Lung (tissue), 17 donors: ENCODE measurements at places on chromosomes 4 and X. TPM values are rescaled to one million over a fixed set of nuclear protein-coding genes. Genes with fewer than 3 reads are reported as not detected.

GRCh38 chr4:55635741-55636655, at the start of gene NMU:
NMU (minus strand) TSS chr4:55636298; CDS start chr4:55636192, 106 bp downstream.
- H3K4me1 ChIP-seq = peaks cover 4% of the 10 kb centered on the region
- DNase-seq = peak; percentile 9
- peak within 1 kb of the TSS; percentile 14 for H3K27ac ChIP-seq
- no peaks in the 10 kb centered on the region for H3K36me3 ChIP-seq

GRCh38 chr4:143514169-143514495, 630 bp downstream of the SMARCA5 start:
- peak overlapping the region; percentile 97 for H3K27ac ChIP-seq
- H3K4me3 ChIP-seq = peak overlapping the region; percentile 80
- peaks cover 7% of the 10 kb centered on the region for H3K4me1 ChIP-seq
- no peak for DNase-seq
- no peaks in the 10 kb centered on the region for H3K27me3 ChIP-seq
- H3K36me3 ChIP-seq = peaks cover 2% of the 10 kb centered on the region

DNA sequence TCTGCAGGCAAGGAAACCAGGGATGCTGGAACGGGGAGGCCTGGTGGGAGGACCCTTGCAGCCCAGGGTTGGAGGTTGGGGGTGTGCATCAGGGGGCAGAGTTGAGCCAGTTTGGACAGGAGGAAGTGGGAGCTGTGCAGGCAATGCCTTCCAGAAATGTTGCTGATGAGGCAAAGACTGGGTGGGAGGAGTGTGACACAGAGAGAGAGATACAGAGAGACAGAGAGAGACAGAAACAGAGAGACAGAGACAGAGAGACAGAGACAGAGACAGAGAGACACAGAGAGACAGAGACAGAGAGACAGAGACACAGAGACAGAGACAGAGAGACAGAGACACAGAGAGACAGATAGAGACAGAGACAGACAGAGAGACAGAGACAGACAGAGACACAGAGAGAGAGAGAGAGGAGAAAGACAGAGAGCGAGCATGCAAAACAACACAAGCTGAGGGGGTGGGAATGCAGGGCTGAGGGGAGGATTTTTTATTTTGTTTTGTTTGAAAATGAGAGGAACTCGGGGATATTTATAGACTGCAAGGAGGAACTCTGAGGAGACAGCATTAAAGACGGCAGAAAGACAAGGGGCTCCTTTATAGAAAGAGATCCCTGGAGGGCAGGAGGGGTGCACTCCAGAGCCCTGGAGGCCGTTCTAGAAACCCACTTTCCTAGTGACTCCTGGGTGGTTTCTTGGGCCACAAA, 1.9 kb upstream of the HAUS3 start:
- H3K4me3 ChIP-seq = no peak overlapping the region
- H3K4me1 ChIP-seq = peaks cover 11% of the 10 kb centered on the region
- H3K36me3 ChIP-seq = peaks cover 4% of the 10 kb centered on the region
- peak; percentile 70 for DNase-seq
- no peak overlapping the region for H3K27ac ChIP-seq

DNA sequence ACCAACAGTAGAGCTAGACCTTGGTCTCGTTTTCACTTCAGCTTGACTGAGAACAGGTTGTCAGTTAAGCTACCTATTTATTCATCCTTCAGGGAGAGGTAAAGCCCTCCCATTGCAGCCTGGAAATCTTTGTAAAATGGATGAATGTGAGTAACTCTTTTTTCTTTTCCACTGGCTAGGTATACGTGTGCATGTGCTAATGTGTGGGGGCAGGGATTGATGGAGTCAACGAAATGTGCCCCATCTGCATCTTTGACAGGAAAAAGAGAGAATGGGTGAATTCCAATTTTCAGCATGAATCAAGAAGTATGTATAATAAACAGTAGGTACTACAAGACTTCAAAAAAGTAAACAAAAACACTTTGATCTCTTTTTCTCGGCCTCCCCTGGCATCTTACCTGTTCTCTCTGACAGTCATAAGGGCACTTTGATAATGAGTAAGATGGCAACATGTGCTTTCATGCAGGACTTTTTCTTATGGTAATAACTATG, at the start of gene IL21:
IL21 (minus strand) TSS at position 51 of the 492 bp plus-strand sequence. CDS start 55 bp downstream, outside the sequence.
- no peaks in the 10 kb centered on the region for H3K27me3 ChIP-seq
- no peaks in the 10 kb centered on the region for H3K4me1 ChIP-seq
- no peak for DNase-seq
- H3K36me3 ChIP-seq = no peaks in the 10 kb centered on the region
- no peak within 1 kb of the TSS for H3K27ac ChIP-seq

DNA sequence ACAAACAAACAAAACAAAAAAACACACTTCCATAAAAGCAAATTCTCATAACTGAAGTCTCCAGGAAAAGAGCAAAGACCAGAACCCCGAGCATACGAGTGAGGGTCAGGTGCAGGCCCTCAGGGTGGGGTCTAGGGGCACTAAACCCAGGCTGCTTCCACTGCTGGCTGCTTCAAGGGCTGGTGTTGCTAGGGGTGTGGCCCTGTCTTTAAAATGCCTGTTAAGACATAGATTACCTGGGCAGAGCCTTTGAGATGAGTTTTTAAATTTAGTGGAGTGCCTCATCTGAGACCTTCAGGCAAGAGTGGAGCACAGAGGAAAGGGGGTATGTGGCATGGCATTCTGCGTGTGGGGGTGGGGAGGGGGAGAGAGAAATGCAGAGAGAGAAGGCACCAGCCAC, 87.0 kb downstream of the FHDC1 start:
- H3K27me3 ChIP-seq = no peaks in the 10 kb centered on the region
- DNase-seq = no peak
- H3K27ac ChIP-seq = no peak overlapping the region
- no peaks in the 10 kb centered on the region for H3K36me3 ChIP-seq
- no peak overlapping the region for H3K4me3 ChIP-seq

DNA sequence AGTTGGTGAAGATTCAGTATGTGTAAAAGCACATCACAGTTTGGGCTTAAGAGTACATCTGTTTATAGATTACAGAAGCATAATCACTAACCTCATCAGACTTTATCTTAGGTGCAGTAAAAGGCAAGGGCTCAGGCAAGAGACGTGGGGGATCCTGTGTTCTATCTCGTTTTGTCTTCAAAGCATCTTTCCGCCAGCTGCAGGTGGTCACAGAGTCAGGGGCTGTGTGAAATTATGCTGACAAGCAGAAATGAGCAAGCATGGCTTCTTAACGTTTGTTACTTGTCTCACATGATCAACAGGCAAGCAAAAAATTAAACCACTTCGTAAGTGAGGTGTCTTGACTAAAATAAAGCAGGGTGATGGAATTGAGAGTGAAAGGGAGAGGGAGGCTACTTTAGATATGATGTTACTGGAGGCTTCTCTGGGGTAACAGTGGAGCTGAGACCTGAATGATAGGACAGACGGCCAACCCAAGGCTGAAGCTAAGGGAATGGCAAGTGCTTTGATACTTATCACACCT, 1.4 kb upstream of the TEC start:
- no peak for DNase-seq
- peaks cover 2% of the 10 kb centered on the region for H3K4me1 ChIP-seq
- H3K27me3 ChIP-seq = no peaks in the 10 kb centered on the region
- no peak overlapping the region for H3K27ac ChIP-seq
- no peaks in the 10 kb centered on the region for H3K36me3 ChIP-seq

- DNase-seq = no peak
- no peaks in the 10 kb centered on the region for H3K36me3 ChIP-seq
- no peak overlapping the region for H3K4me3 ChIP-seq
- H3K27ac ChIP-seq = no peak overlapping the region
Measured at GRCh38 chr4:11534623-11535302, 106.1 kb upstream of the HS3ST1 start.

DNA sequence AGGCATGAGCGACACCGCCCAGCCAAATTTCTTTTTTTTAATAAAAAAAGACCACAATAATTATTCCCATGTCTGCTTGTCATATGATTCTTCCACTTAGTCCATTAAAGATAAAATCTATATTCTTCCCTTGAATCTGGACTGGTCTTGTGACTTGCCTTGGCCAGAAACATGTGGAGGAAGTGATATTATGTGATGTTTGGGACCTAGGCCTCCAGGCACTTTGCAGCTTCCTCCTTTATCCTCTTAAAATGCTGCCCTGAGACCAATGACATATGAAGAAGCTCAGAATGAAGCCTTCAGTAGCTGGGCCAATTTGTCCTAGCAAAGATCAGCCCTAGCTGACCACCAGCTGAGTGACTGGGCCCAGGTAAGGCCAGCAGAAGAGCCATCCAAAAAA, 250.0 kb downstream of the INPP4B start:
- DNase-seq = no peak
- no peak overlapping the region for H3K4me3 ChIP-seq
- no peak overlapping the region for H3K27ac ChIP-seq
- no peaks in the 10 kb centered on the region for H3K4me1 ChIP-seq

DNA sequence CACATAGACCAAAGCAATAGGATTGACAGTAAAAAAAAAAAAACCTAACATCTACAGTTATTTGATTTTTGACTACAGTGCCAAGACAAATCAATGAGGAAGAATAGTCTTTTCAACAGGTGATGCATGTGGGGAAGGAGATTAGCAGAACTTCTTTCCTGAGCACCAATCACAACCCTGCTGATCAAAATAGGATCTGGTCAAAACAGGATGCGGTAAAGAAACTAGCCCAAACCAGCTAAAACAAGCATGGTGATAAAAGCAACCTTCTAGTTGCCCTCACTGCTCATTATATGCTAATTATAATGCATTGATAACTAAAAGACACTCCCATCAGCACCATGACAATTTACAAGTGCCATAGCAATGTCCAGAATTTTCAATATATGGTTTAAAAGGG, 667.5 kb downstream of the GRXCR1 start:
- no peak for DNase-seq
- H3K4me3 ChIP-seq = no peak overlapping the region
- no peaks in the 10 kb centered on the region for H3K36me3 ChIP-seq
- H3K27me3 ChIP-seq = no peaks in the 10 kb centered on the region
- no peak overlapping the region for H3K27ac ChIP-seq

GRCh38 chr4:179880756-179881155, 2362.4 kb upstream of the TENM3 start:
- no peak overlapping the region for H3K4me3 ChIP-seq
- no peaks in the 10 kb centered on the region for H3K36me3 ChIP-seq
- no peak overlapping the region for H3K27ac ChIP-seq
- H3K27me3 ChIP-seq = no peaks in the 10 kb centered on the region

DNA sequence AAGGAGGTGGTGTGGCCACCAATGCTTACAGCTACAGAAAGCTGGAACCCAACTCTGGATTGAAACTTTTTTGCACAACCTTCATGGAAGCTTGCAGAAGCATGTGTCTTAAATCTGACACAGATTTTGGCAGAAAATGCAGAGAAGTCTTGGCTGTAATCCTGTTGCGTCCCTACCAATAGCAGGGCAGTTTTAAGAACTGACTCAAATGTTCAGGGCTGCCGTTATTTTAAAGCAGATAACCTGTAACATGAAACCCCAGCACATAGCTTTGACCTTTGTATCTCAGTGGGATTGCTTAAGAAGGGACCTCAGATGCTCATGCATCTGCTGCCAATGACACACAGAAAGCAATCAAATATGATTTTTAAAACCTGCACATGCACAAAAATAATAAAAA, at the start of gene VEGFD:
VEGFD (minus strand) TSS at position 110 of the 400 bp plus-strand sequence. CDS start 467 bp downstream, outside the sequence.
- no peak within 1 kb of the TSS for H3K27ac ChIP-seq
- no peaks in the 10 kb centered on the region for H3K36me3 ChIP-seq

- H3K36me3 ChIP-seq = no peaks in the 10 kb centered on the region
- H3K4me1 ChIP-seq = no peaks in the 10 kb centered on the region
- no peak overlapping the region for H3K4me3 ChIP-seq
- H3K27ac ChIP-seq = no peak overlapping the region
- H3K27me3 ChIP-seq = no peaks in the 10 kb centered on the region
- DNase-seq = no peak
Measured at GRCh38 chr4:103405415-103405814, 207.3 kb upstream of the CENPE start.

GRCh38 chr4:175953960-175954521, 111.6 kb upstream of the WDR17 start:
- H3K27me3 ChIP-seq = no peaks in the 10 kb centered on the region
- H3K4me3 ChIP-seq = no peak overlapping the region
- no peaks in the 10 kb centered on the region for H3K4me1 ChIP-seq
- H3K36me3 ChIP-seq = no peaks in the 10 kb centered on the region

DNA sequence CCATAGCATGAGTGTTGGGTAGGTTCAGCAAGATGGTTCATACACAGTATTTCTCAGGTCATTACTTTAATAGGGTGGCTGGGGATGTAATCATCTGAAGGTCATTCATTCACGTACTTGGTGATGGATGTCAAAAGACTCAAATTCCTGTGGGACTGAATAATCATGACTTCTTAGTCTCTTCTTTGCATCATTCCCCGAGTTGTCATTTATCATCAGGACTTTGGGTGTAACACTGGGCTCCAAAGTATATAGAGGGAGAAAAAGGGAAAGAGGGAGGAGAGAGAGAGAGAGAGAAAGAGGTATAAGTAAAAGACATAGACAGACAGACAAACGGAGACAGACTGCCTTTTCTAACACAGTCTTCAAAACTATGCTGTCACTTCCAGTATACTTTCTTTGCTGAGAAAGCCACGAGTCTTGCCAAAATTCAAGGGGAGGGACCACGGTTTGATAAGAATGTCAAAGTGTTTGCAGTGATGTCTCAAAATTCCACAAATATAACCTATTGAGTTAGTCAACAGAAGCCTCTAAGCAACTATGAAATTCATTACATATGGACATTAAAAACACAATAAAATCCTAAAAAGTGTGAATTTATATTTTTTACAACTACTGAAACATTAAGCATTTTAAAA, 55.9 kb downstream of the UGT2A3 start:
- H3K27me3 ChIP-seq = no peaks in the 10 kb centered on the region
- H3K36me3 ChIP-seq = no peaks in the 10 kb centered on the region
- H3K4me3 ChIP-seq = no peak overlapping the region
- no peak overlapping the region for H3K27ac ChIP-seq
- no peaks in the 10 kb centered on the region for H3K4me1 ChIP-seq

- no peak for DNase-seq
- H3K36me3 ChIP-seq = no peaks in the 10 kb centered on the region
- no peaks in the 10 kb centered on the region for H3K4me1 ChIP-seq
- no peak overlapping the region for H3K27ac ChIP-seq
Measured at GRCh38 chr4:61294936-61295335, 94.8 kb downstream of the ADGRL3 start.

DNA sequence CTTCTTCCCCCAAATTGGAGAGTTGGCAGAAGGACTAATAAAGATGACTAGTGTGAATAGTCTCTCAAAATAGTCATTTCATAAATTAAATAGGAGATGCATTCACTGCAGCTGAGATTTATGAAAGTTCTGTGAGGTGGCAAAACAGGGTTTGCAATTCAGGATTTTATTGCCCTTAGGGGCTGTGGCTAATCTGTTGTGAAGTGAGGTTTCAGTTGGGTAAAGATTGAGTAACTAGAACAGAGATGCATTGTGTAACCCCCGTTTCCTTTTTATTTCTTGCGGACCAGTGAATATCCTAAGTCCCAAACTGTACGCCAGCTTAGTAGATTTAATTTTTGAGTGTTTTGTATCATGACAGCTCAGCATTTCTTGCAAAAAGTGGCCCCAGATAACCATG, 16.2 kb upstream of the SCRG1 start:
- no peaks in the 10 kb centered on the region for H3K27me3 ChIP-seq
- peak; percentile 25 for DNase-seq
- H3K27ac ChIP-seq = peak overlapping the region; percentile 28
- H3K4me1 ChIP-seq = no peaks in the 10 kb centered on the region

FRMD7 gene
- not detected for total RNA-seq

SUPT20HL2 gene
- total RNA-seq = not detected

GJB1 gene
- total RNA-seq = not detected

BST1 gene
- total RNA-seq = 12.8 TPM

ODAPH gene
- total RNA-seq = not detected

CTSO gene
- 58.3 TPM for total RNA-seq

EMCN gene
- 33.0 TPM for total RNA-seq

PF4V1 gene
- not detected for total RNA-seq

NRK gene
- total RNA-seq = 12.2 TPM
